ENCODE measurements at places on chromosomes 2 and 18. TPM values are rescaled to one million over a fixed set of nuclear protein-coding genes. Genes with fewer than 3 reads are reported as not detected.
A peak's percentile ranks its signal among the peaks of the same experiment; 100 is the strongest.

DNA sequence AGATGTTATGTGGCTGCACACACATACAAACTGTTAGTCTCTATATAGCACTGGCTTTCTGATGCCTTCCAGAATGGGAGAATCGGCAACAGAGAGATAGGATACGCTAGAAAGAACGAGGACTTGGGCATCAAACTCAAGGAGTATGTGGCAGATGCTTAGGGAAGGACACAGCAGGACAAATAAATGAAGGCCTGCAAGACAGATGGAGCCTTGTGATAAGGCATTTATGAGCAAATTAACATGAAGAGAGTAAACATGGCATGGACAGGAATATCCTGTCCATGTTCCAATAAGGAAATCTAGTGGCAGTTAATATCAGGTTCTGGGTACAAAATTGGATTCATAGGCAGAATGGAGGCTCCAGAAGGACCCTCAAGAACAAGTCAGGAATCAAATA lies 136.9 kb downstream of the SLC4A10 start:
- no peak for DNase-seq

DNA sequence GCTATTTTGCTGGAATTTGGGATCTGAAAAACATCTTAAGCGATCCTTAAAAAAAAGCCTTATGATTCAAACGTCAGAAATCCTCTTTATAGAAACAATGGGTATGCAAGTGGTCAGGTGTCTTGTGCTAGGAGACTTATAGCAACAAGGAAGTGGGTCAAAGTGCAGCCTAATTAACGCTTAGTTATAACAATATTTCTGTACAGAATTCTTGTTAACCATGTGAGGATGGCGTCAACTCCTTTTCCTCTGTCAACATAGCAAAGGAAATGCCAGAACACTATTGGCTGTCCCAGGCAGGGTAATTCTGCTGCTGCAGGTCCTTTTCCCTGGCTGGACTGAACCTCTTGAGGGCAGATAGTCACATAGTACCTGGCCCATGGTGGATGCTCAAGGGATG lies 189.4 kb downstream of the MSH2 start:
- DNase-seq, result no peak

DNA sequence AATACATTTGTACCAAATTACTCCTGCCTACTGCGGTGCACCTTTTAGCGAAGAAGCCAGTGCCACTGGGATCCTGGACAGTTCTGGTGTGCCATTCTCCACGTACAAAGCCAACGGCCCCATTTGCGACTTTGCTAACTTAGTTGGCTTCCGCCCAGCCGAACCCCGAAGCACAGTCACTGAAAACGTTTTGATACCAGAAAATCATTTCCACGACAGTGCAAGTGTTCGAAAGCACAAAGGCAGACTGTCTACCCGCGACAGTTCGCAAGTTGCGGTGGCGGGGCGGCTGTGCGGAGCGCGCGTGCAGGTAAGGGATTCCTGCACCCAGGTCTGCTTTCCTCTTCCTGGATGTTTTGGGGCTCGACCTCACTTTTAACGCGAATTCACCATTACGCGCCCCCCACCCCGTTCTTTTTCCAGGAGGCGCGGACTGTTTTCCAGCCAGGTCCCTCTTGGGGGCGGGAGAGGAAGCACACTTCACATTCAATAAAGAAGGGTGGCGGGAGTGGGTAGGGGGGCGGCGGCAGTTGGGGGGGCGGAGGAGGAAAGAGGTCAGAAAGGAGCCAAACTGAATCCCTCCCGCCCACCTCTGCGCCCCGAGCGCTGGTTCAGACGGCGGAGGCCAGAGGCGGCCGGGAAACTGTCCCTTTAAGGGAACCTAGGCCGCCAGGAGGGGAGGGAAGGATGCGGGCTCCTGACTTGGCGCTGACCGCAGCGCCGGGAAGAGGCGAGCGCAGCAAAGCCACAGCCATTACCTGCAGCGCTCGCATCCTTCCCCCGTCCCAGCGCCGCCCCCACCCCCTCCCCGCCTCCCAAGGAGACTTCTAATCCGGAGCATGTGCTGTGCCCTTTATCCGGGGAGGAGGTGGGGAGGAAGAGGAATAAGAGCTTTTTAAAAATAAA lies 107.4 kb upstream of the KCTD1 start:
- no peak for DNase-seq

SLC9A4 gene
- polyA plus RNA-seq, result 7.3 TPM

AAK1 gene
- 26.9 TPM for polyA plus RNA-seq

SMARCAL1 gene
- polyA plus RNA-seq, result 29.6 TPM

NMUR1 gene
- polyA plus RNA-seq, result 0.69 TPM

GRCh38 chr2:129757915-129758783 lies 221.3 kb upstream of the RAB6C start:
- no peak for DNase-seq

GRCh38 chr2:182248362-182248761 lies 178.5 kb downstream of the PDE1A start:
- no peak for DNase-seq

- DNase-seq, result no peak
Measured at GRCh38 chr2:148103946-148104345, 83.1 kb downstream of the MBD5 start.

- no peak for DNase-seq
Measured at GRCh38 chr18:47204908-47205522, 28.9 kb upstream of the IER3IP1 start.

DNA sequence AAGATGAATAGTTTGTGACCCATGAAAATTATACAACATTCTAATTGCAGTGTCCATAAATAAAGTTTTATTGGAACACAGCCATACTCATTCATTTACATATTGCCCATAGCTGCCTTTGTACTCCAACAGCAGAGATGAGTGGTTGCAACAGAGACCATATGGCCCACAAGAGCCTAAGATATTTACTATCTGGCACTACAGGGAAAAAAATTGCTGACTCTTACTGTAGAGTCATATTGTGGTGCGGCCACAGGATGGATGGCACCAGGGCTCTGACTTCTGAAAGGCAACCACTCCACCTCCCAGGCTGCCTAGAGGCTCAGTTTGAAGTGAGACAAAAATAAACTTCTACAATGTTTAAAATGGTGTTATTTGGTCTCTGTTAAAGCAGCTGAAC lies 404.0 kb upstream of the ATP5MC3 start:
- DNase-seq, result no peak

DNA sequence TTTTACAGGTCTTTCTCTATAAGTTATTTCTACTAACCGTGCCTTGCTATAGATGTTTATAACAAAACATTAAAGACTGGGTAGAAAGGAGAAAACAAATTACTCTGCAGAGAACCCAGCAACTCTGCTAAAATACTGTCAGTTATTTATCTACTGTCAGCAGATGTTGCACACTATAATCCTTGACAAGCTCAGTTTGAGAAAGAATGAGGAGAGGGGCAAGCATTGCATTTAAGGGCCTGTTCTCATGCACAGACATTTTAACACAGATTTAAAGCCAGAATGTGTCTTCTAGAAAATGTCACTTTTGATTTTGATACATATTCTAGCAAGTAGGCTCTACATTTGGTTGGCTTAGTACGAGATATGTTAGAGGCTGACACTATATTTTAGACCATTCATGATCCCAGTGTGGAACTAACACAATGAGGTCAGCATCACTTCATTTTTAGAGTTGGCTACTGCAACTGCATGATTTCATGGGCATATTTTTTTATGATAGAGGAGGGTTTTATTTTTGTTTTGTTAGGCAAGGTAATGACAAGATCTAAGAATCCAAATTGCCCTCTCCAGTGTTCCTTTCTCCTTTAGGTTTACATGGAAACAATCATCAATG lies 516.4 kb downstream of the ZEB2 start:
- no peak for DNase-seq

GRCh38 chr18:31574359-31574758 lies 17.3 kb upstream of the TTR start:
- no peak for DNase-seq

SPDYA gene
- polyA plus RNA-seq, result 5.0 TPM

DNA sequence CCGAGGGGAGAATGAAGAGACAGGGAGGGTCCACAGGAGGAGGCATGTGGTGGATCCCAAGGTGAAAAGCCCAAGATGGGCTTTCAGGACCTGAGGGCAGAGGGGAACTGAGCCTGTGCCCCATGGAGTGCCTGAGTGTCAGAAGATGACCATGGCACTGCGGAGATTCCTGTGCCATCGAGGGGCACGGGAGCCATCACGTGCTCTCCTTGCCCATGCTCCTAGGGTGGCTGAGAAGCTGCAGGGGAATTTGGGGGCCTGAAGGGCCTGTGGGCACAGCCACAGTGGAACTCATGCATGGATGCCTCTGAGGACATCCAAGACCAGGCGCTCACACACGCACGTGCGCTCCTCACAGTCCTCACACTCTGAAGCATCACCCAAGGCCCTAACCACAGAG lies 56.1 kb upstream of the GLI2 start:
- DNase-seq, result no peak

DNA sequence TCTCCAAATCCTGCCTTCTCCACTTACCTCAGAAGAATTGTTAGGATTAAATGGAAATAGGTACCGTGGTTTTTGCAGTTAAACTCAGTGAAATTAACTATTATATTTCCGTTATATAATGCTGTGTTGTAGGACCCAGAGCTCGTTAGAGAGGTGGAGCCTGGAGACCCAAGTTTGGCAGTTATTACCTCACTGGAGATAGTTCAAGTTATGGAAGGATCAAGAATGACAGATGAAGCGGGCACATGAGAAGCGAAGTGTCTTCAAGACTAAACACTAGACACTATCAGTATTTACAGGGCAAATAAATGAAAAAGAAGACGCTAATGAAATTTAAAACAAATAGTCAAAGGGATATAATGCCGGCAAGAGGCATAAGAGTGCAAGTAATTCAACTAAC lies 866 bp downstream of the CWC22 start:
- peak; percentile 8 for DNase-seq

GRCh38 chr2:152046940-152047339 lies 51.9 kb downstream of the CACNB4 start:
- DNase-seq, result no peak

MOCOS gene
- 0.79 TPM for polyA plus RNA-seq

DNA sequence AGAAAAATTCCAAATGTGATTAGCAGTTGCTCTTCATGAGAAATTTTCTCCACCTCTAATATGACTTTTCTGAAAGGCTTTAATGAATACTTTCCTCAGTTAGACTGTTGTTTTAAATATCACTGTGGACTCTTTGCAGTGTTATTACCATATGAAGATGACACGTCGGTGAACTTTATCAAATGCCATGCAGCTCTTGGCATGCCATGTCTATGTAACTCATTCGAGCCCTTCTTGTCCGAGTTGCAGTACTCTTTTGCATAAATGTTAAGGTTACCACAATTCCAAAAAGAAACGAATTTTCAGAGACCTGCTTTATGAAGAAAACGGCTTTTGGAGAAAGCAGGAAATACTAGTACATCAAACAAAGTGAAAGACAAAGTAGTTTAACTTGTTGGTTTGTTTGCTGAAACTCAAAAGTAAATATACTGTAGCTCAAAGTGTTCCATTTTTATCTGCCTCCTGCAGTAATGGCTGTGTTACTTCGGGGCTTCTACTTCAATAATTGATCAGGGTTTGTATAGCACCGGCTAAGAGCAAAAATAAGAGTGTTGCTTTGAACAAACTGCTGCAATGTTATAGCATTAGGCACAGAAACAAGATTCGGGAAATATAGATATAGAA lies 204.1 kb downstream of the ARHGAP15 start:
- no peak for DNase-seq

All from left renal cortex interstitium (tissue), 4 donors.